ENCODE measurements at places on chromosomes 1 and 21.

GRCh38 chr1:80639777-80640533 is 1160.8 kb upstream of the ADGRL2 start:
- DNase-seq, result no peak

DNA sequence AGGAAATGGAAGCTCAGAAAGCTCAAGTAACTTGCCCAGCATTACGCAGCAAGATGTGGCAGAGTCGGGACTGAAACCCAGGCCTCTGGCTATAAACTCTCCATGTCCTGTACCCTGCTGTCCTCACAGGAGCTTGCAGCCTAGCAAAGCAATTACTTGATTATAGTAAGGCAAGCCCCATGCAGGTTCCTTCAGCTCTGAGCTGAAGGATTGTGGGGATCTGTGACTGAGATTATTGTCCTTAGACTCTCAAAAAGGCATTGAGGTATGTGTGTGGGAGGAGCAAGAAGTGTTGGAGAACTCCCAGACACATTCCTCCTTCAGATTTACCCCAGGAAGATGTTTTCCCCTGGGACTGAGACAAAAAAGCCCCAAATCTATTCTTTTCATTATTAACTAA is 124.0 kb upstream of the SPATA6 start:
- peak; percentile 67 for DNase-seq

DNA sequence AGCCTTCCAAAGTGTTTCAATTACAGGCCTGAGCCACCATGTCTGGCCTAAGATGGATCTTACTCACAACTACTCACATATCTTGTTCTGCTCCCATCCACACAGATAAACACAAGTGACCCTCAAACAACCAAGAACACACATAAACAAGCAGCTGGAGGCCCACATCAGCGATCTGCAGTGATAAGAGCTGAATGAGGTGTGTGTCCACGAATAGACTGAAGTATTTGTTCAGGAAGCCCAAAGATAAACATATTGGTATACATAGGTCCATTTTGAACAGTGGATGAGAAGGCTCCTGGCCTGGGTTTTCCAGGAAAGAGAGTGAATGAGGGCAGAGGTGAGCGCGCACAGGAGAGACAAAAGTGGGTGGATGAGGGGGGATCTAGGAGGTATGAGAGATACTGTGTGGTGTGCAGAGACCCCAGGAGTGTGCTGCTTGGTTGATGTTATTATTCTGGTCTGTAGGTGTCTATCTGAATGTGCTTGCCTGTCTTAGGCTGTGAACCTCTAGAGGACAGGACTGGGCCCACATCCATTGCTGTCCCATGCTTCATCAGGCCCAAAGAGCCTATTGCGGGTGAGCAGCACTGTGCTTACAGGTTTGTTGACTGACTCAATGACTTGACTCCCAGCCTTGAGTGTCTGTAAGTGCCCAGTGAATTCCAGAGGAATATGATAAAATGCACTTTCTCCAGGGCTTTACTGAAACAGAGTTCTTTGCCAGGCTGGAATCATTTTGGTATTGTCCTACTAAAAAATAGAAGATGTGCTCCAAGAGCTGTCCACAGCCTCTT is 79.9 kb upstream of the ATP1A1 start:
- no peak for DNase-seq

GRCh38 chr1:216653001-216653400 is 70.2 kb downstream of the ESRRG start:
- no peak for DNase-seq

GRCh38 chr1:26234644-26235370 is 807 bp downstream of the CEP85 start:
- DNase-seq, result peak; percentile 22

DNA sequence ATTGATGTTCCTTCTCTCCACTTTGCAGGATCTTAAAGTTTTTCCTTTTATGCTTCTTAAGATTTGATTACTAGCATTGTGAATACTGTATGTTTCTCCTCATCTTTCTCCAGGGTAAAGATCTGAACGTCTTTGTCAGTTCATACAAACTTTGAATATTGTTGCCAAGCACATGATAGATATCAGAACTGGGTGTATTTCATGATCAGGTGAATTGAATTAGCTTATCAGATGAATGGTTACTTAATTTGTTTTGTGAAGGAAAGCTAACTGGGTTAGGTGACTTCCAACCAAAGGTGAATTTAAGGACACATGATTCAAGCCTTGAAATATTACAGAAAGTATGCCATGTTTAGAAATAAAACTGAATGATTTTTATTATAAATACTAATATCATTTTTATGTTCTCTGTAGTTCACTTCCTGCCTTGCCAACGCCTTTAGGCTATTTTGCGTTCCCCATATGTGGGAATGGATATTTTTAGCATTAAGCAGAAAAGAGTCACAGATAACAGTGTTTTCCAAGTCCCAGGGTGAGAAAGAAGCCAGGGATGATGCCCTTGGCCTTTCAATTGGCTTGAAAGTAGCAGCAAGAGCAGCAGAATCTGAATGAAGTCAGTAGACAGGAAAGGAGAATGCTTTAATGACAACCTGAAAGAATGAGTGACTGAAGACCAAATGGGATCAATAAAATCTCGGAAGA is 752.1 kb downstream of the NCAM2 start:
- no peak for DNase-seq

GRCh38 chr1:30974536-30974935 is 66.0 kb upstream of the SDC3 start:
- no peak for DNase-seq

GRCh38 chr1:204072931-204073836 is at the start of gene SOX13:
Gene SOX13, plus strand, starts transcription at chr1:204073115. Its CDS starts 39,801 bp downstream, at chr1:204112916.
- DNase-seq, result peak; percentile 88

DNA sequence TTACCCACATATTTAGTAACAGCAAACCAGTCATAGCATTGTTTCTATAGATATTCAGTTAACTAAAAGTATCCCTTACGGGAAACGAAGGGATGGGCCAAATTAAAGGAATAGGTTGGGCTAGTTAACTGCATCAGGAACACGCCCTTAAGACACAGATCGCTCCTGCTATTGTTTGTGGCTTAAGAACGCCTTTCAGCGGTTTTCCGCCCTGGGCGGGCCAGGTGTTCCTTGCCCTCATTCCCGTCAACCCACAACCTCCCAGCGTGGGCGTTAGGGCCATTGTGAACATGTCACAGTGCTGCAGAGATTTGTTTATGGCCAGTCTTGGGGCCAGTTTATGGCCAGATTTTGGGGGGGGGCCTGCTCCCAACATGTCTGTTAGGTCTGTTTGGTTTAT is 14.7 kb downstream of the TNFRSF18 start:
- DNase-seq, result no peak

DNA sequence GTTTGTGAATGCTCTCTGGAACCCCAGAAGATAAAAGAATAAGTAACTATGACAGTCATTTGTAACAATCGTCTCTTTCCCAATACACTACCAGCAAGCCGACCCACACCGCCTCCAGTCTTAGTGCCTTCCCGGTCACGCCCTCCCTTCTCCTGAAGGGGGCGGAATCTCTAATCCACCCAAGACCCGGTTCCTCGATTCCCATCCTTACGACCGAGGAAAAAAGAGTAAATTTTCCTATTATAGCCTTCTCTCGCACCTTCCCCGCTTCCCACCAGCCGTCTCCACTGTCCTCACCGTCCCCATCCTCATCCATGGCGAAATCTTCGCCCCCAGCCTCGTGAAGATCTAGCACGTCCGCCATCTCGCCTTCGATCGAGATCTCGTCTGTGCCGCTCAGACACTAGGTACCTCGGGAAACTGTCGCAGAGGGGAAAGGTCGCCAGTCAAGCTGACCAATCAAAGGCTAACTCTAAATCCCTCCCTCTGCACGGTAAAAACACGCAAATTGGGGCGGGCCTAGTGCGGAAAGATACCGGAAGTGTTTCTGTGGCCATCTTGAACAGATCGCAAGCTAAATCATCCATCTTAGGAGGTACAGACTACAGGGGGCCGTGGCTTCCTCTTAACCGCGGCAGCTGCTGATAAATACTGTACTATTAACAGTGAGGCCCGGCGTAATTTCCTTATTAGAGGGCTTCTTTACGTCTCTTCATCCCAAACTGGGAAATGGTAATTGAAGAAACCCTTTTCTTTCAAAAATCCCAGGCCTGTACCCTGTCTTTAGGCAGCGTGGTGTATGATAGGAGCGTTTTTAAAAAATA is at the start of gene RBM8A:
Gene RBM8A (minus strand): TSS at position 422 of the 824 bp plus-strand sequence. CDS start 58 bp downstream, at position 364.
- peak; percentile 99 for DNase-seq

- DNase-seq, result no peak
Measured at GRCh38 chr1:84692391-84692790, 2.1 kb upstream of the SSX2IP start.

- no peak for DNase-seq
Measured at GRCh38 chr1:156165083-156165482, 11.7 kb downstream of the SEMA4A start.

DNA sequence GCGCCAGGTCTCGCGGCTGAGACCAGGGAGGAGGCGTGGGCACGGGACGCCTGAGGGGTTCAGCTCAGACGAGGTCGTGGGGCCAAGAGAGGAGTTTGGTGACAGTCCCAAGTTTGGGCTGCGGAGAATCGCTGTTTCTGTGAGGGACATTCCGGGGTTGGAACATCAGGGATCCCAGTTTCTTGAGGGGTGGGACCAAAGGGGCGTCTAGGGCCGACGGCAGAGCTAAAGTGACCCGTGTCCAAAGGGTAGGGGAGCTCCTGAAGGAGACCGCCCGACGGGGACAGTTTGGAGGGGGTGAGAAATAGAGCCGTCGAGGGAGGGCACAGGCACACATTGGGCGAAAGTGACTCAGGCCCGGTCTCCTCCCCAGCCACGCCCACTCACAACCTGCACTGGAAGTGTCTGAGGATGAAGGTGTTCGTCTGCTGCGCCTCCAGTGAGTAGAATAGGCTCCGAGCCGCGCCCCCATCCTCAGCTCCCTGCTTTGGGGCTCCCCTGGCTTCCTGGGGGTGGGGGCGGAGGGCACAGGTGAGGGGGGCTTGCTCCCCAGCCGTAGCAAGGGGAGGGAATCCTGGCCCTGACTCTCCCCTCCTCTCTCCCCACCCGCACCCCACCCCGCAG is 7.0 kb downstream of the EFNA3 start:
- peak; percentile 40 for DNase-seq

DNA sequence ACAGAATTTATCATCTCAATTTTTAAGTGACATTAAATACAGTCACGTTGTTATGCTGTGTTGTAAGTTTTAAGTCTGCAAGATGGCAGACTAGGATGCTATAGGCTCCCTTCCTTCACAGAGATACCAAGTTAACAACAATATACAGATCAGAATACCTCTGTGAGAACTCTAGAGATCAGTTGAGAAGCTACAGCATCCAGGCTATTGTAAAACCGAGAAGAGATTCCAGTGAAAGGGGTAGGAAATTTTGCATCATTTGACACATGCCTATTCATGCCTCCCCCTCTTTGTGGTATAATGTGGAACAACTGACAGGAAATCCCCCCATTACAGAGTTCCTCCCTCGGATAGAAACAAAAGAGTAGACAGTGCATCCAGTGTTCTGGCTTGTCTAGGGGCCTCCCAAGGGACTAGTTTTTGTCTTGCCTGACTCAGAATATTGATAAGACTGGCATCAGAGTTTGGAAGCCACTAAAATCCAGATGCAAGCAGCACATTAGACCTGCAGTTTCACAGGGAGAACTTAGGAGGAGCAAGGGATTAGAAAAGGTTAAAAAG is 80.6 kb downstream of the LBR start:
- no peak for DNase-seq

DNA sequence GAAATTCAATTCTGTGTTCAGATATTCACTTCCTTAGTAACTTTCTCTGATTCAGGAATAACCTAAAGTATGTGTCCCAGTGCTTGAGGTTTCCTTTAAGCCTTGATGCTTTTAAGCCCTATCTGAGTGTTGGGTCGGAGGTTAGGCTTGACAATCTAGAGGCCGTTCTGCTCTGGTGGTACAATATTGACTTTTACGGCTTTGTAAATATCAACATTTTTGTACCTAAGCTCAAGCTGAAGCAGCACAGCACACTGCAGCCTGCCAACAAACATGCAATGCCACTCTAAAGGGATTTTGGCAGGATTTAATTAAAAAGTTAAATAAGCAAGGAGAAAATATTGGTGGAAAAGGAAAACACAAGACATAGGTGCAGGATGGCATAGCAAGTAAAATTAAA is 279.2 kb downstream of the NEGR1 start:
- no peak for DNase-seq

- no peak for DNase-seq
Measured at GRCh38 chr1:226148121-226148648, 38.4 kb downstream of the ACBD3 start.

- no peak for DNase-seq
Measured at GRCh38 chr1:167065471-167065870, 24.7 kb downstream of the GPA33 start.

GRCh38 chr1:104787866-104788510 is 1038.3 kb downstream of the AMY1C start:
- DNase-seq, result no peak

DNA sequence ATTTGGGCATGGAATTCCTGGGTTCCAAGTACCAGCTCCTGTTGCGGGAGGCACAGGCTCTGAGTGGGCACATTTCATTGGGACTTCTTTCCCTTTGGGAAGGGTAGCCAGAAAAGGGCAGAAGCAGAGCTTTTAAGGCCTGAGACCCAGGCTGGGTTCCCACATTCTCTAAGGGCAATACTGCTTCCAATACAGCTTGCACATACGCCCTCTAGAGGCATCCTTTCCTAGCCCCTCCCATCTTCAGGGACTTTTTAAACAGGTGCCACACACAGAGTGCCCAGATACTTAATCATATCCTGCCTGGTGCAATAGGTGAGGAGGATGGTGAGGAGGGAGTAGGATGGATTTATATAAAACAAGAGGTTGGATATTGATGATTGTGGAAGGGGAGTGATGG is 5.7 kb downstream of the GPR88 start:
- no peak for DNase-seq

- DNase-seq, result peak; percentile 99
Measured at GRCh38 chr1:28648474-28649198, at the start of gene RNU11. Gene RNU11, plus strand, starts transcription at chr1:28648600.

DNA sequence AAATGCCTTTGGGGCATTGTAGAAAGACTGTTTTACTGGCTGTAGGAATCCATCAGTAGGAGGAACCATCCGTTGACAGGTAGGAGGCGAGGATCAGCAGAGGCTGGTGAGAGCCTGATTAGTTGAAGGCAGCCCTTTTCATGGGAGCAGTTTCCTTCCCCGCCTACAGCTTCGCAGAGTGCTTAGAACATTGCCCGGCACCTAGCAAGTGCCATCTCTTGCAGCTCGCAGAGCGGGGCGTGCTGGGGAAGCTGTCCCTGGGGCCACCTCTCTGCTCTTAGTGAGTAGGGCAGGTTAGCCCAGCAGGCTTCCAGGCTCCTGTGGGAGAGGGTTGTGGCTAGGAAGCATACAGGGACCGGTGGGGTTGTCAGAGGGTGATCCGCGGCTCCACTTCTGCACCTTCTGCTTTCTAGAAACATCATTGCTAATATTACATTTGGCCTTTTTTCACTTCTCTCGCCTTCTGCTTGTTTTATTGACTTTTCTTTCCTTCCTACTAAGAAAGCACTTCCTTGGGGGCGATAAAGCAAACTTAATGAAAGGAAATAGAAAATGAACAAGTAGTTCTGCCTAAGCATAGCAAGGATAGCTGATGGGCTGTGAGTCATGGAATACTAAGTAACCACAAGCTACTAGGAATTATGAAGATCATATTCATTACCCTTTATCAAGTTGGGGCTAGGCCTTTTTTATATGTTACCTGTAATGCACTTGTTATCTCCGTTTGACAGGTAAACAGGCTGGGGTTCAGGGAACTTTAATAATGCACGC is 176.7 kb downstream of the GALNT2 start:
- peak; percentile 29 for DNase-seq

- no peak for DNase-seq
Measured at GRCh38 chr1:201486187-201486586, 17.2 kb upstream of the PHLDA3 start.
